Frontal cortex (tissue), 4 donors: ENCODE measurements at places on chromosomes 11 and 22. TPM values are rescaled to one million over a fixed set of nuclear protein-coding genes. Genes with fewer than 3 reads are reported as not detected.

DNA sequence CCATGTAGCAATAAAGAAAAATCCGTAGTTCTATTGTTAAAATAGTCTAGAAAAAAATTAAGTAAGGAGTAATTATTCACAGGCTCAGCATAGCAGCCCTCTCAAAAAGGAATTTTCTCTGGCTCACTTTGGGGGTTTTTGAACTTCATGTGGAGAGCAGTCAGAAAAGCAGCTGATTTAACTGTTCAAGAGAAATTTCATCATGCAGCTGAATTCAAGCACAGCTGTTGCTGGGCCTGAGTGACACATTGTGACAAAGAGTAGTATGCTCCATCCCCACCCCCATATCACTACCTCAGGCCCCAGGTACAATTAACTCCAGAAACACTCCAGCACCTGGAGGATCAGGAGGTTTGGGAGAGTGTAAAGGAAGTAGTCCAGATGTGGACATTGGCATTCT lies 272.1 kb downstream of the FAM76B start:
- DNase-seq: no peak

DNA sequence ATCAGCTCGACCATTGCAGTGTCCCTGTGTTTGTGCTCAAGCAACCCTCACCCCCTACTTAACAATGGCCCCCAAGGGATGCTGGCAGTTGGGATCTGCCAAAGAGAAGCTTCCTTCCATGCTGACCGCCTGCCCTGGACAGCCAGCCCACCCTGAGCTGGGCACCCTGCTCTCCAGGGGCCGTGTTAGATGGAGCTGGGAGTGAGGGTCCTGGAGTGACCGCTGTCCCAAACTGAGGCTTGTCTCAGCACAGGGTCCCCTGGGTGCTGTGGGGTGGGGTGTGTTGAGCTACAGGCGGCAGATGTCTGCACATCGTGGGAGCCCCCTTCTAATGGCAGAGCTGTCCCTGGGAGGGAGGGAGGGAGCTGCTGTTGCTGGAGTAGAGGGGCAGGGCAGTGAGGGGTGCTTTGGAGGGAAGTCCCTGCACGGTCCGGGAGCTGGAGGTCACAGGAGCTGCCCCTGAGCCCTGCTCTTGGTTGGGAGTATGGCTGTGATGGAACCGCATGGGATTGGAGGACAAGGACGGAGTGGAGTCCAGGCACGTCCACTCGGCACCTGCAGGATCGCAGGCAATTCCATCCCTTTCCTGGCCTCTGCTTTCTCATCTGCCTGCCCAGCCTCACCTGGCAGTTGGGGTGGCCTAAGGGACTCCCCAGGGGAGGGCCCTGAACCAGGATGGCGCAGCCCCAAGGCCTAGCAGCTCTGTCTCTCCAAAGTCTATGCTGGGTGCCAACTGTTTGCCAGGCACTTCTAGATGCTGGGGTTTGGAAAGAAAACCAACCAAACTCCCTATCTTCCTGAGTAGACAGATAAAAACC lies 126.3 kb downstream of the ARHGAP8 start:
- DNase-seq: no peak

DNA sequence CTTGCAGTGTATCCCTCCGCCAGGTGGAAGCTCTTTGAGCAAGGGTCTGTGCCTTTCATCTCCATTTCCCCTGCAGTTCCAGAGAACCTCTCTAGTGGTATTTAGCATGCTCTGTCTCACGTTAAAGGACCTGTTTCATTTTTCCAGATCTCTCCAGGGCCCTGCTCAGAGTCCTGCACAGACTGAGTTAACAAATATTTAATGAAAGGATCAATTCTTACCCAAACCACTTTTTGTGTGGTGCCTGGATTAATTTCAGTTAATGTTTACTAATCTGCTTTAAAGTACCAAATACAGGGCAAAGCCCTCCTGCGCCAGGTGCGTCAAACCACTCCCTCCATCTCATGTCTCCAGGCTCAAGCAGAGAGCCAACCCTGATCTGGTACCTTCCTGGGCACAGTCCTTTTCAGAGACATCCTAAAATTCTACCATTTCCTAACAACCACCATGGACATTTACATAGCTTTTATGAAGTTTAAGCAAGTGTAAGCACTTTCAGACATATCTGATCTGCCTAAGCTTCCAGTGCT lies 18.7 kb upstream of the ACER3 start:
- no peak for DNase-seq

TSPAN32 gene
- 0.41 TPM for total RNA-seq

WT1 gene
- total RNA-seq: not detected

OR8A1 gene
- not detected for total RNA-seq

CCDC85B gene
- total RNA-seq: 12.2 TPM

DNA sequence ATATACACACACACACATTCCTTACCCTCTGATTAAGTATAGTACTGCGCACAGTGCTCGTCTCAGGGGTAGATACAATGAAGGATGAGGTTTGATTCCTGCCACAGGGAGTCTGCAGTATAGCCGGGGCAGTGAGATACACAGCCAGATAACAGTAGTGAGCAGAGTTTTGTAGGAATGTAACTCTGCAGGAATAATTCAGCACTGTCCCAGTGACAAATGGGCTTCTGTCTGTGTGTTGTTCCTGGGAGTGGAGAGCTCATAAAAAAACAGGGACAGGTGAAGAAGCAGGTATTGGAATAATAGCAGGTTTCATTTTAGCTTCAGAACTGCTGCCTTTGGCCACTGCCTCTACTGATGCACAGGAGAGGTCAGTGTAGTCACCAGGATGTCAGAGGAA lies 85.3 kb upstream of the OR9Q1 start:
- DNase-seq: no peak

VWCE gene
- 2.0 TPM for total RNA-seq

DNA sequence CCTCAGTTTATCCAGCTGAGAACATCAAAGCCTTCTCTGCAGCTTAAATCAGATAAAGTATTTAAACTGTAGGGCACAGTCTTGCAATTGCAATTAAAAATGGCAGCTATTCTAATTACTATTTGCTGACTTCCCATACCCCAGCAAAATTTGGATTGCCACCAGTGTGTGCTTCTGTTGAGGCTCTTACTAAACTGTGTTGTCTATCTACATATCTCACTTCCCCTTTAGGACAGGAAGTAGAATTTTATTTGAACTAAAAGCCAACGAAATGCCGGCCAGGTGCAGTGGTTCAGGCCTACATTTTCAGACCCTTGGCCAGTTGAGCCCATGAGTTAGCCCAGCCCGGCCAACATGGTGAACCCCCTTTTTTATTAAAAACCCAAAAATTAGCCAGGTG lies 7.1 kb downstream of the SAA4 start:
- no peak for DNase-seq

DNA sequence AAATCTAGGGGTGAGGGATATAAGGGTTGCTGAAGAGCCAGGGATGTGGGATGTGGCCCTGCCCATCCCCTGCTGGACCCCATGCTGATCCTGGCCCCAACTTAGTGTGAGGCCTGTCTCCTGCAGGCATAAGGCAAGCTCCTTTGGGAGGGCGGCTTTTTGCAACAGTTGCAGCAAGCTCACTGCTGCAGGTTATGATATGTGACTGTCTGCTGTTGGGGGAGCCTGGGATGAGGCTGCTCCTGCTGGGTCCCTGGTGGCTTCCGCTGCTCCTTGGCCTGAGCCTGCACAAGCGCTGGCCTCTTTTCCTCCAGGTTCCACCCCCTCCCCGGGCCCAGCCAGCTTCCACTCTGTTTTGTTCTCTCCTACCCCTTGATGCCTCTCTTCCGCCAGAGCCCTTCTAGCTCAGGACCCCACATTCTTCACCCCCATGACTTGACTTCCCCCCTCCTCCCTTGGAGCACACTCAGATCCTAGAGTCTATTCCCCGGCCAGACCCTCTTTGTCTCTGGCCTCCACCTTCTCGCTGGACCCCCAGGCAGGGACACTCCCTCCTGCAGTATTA lies 35.0 kb upstream of the SYT13 start:
- DNase-seq: no peak

GRCh38 chr11:134846328-134847082 lies 434.5 kb upstream of the B3GAT1 start:
- no peak for DNase-seq

GRCh38 chr22:26525946-26526564 lies 13.8 kb upstream of the TFIP11 start:
- DNase-seq: no peak

GAB4 gene
- not detected for total RNA-seq

- DNase-seq: no peak
Measured at GRCh38 chr22:32717337-32718240, 83.9 kb upstream of the TIMP3 start.

DNA sequence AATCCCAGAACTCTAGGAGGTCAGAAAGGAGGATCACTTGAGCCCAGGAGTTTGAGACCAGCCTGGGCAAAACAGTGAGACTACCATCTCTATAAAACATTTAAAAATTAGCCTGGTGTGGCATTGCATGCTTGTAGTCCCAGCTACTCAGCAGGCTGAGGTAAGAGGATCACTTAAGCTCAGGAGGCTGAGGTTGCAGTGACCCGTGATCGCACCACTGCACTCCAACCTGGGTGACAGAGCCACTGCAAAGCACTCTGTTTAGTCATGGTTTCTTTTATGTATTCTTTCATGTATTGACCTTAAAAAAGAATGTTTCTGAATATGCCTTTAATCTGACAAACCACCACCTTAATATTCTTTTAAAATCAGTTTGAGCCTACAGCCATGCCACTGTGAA lies 52.2 kb downstream of the BIRC2 start:
- DNase-seq: no peak

DNA sequence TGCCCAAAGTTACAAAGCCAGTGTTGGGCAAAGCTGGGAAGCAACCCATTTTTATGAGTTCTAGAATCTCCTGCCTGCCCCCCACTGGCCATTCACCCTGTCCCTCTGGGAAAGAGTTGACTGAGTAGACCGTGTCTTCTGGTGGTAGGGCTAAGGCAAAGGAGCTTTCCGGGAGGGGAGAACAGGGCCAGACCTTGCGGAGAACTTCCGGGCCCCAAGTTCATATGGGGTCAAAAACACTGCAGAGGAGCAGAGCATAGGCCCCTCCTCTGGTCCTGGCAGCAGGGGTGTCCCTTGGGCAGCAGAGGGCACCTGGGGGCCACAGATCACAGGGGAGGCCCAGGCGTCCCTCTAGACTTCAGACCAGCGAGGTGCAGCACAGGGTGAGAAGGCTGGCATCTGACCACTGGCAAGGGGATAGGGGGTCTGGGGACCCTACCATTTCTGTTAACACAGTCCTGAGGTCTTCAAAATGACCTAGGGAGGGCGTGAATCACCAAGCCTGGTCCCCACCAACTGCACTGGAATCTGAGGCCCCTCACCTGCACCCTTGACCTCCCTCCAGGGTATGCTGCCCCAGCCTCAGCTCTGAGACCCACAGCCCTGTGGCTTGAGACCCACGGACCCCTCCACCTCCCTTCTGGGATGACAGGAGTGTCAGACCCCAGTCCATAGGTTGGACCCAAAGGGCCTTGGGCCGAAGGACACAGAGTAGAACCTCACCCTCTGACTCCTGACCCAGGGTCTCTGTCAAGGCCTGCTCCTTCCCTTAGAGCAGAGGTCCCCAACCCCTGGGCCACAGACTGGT lies 1.3 kb upstream of the ARAP1 start:
- peak; percentile 69 for DNase-seq

DNA sequence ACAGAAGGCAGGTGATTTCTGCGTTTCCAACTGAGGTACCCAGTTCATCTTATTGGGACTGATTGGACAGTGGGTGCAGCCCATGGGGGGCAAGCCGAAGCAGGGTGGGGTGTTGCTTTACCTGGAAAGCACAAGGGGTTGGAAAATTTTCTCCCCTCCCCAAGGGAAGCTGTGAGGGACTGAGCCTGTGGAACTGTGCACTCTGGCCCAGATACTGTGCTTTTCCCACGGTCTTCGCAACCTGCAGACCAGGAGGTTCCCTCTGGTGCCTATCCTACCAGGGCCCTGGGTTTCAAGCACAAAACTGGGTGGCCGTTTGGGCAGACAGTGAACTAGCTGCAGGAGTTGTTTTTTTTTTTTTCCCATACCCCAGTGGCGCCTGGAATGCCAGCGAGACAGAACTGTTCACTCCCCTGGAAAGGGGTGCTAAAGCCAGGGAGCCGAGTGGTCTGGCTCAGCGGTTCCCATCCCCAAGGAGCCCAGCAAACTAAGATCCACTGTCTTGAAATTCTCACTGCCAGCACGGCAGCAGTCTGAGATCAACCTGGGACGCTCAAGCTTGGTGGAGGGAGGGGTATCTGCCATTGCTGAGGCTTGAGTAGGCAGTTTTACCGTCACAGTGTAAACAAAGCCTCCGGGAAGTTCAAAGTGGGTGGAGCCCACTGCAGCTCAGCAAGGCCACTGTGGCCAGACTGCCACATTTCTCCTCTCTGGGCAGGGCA lies 97.2 kb downstream of the JRKL start:
- no peak for DNase-seq

PATE2 gene
- total RNA-seq: 0.82 TPM

DNA sequence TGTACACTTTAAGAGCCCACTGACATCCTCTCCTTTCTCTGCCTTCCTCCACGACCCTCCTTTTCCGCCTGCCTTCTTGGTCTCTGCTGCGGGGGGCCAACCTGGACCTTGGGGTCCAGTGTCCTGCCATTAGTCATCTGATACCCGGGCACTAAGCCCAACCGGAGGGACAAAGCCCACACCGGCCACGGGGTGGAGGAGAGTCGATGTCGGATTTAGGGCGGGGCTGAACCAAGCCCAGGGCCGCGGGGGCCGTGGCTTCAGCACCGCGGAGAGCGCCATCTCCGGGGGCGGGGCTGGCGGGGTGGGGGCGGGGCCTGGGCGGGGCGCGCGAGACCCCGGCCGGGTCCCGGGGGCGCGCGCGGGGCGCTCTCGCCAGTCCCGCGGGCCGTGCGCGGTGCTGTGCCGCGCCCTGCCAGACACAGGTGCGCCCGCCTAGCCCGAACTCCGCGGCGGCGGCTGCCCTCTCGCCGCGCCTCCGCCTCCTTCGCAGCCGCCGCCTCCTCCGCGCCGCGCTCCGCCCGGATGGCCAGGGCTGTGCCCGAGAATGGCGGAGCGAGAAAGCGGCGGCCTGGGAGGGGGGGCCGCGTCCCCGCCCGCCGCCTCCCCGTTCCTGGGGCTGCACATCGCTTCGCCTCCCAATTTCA lies at the start of gene MAPK8IP1:
Gene MAPK8IP1 (plus strand): TSS at position 378 of the 647 bp plus-strand sequence. CDS start 170 bp downstream, at position 548.
- DNase-seq: peak; percentile 86

PDE3B gene
- total RNA-seq: 20.4 TPM
